ENCODE measurements at places on chromosomes 1 and 21.

- no peak for DNase-seq
These were observed 96.0 kb downstream of the GRIK1 start for GRCh38 chr21:29843804-29844203.

GRCh38 chr1:110962892-110963690 lies 631 bp downstream of the LRIF1 start:
- peak; percentile 19 for DNase-seq

DNA sequence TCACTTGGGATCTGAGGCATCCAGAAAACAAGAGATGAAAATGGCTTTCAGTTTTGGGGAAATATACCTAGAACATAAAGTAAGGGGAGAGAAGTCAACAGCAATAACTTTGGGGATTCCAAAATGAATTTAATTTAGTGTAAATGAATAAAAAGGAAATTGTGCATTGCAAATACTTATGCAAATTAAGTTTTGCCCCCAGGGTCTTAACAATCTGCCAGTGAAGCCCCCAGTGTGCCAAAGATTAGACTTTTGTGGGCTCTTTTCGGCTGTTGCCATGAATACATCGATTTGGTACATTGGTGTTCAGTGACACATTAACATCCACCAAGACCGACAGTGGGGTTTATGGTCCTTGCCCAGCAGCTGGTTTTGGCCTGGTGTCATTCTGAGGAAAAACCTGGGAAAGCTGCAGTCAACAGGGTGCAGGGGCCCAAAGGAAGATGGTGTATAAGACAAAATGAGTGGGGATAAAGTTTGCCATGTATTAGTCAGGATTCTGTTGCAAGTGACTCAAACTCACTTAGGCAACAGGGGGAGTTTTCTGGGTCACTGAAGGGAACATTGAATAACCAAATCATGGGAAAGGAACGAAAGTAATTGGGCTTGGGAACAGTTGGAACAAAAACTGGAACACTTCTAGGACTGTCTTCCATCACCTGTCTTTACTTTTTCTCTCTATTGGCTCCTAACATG lies 30.2 kb upstream of the IGSF3 start:
- DNase-seq: no peak

DNA sequence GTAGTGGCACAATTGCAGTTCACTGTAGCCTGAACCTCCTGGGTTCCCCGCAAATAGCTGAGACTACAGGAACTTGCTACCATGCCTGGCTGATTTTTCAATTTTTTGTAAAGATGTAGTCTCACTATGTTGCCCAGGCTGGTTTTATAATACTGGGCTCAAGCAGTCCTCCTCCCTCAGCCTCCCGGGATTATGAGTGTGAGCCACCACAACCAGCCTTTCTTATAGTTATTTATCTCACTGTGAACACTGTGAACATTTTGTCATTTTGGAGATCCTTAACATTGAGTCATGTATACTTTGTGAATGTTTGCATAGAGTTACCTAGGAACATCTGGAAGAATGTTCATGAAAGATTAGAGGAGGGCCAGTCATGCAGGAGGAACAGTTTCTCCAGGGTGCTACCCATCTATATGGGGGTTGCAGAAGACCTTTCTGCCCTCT lies 127.1 kb upstream of the CACYBP start:
- no peak for DNase-seq

GRCh38 chr1:207962716-207963426 lies 51.9 kb upstream of the CD34 start:
- DNase-seq: no peak

DNA sequence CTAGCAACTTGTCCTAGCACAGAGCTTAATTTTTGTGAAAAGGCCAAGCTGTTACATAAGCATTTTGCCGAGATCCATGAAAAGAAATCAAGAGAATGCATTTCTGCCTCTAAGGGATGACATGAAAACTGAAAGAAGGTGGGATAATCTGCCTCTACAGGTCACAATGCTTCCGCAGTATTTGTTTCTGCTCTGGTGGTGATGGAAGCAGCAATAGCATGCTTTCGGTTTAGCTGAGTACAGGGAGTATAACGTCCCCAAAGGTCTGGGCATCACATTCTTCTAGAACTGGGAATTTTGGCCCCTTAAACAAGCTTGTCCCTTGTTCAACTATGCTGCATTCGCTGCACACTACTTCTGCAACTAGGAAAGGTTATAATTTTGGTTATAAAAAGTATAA lies 14.4 kb upstream of the MAGI3 start:
- DNase-seq: no peak

All from NCI-H524 treated with DMSO at 0.1 percent for 48 hours (cell line).